ENCODE measurements at places on chromosomes 7 and 10.

DNA sequence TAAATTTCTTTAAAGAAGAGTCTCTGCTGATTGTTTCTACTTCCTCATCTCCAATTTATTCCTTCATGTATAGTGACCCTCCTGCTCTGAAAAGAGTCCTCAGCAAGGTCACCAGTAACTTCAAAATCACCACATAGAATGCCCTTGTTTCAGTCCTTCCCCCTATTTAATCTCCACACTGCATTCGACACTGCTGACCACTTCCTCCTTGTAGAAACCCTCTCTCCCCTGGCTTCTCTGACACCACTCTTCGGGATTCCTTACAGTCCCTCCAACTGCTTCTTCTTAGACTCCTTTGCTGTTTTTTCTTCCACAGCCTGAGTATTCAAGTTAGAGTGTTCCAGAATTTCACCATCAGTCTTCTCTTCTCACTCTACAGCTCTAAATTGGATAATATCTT, 89.5 kb downstream of the VPS41 start:
- no peak for DNase-seq

- DNase-seq: no peak
These were observed 1.2 kb downstream of the CCM2 start for GRCh38 chr7:45001138-45001694.

DNA sequence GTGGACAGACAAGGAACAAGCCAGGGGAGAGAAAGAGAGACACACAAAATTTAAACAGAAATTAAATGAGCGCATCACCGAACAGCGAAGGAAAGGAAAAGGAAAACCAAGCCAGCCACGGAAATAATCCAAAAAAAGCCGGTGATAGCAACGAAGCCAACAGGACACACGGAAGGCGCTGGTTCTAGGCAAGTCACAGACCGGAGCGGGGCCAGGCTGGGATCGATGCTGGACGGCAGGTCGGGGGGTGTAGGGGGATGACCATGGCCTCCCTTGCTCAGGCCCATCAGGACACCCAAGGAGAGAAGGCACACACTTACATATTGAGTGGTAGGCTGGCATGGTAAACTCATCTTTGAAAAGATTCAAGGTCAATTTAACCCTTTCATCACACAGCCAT, 202.5 kb upstream of the PTN start:
- no peak for DNase-seq

- no peak for DNase-seq
These were observed 56.0 kb upstream of the CHST15 start for GRCh38 chr10:124149189-124150042.

DNA sequence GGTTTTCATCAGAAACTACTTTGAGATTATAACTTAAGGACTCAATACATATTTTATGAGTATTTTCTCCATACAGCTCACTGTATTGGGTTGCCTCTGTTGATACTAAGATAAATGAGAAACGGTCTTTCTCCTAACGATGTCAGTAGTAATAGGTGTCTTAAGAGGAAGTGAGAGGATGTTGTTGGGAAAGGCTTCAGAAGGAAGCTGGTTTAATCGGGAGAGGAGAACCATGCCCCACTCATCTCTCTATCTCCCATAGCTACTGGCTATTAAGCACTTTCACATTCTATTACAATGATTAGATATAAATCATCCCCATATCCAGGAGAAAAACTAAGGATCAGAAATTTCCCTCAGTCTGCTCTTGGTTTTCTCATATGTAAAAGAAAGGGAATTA, 2.0 kb downstream of the CLEC5A start:
- DNase-seq: no peak

DNA sequence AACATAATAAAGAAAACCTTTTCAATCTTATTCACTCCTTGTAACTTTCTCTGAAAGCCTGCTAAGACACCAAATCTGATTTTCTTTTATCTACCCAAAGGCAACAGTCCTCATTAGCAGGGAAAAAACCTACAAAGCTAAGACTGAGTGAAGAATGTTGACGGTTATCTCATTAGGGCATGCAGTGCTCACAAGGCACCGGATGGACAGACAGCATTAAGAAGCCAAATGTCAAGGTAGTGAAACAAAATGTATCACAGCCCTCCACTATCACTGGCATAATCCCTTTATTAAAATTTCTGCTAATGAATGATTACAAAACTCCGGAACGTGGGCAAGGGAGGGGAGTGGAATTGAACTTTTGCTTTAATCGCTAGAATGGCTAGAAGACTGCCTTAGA, 442.8 kb downstream of the NEBL start:
- DNase-seq: no peak

- DNase-seq: no peak
These were observed 967.2 kb downstream of the XPNPEP1 start for GRCh38 chr10:108956149-108956548.

- DNase-seq: no peak
These were observed 452.4 kb upstream of the AKR1E2 start for GRCh38 chr10:4373612-4374011.

GRCh38 chr10:102394079-102394800, 1.3 kb upstream of the NFKB2 start:
- DNase-seq: peak; percentile 99

GRCh38 chr7:112546723-112547513, 66.1 kb downstream of the LSMEM1 start:
- no peak for DNase-seq

DNA sequence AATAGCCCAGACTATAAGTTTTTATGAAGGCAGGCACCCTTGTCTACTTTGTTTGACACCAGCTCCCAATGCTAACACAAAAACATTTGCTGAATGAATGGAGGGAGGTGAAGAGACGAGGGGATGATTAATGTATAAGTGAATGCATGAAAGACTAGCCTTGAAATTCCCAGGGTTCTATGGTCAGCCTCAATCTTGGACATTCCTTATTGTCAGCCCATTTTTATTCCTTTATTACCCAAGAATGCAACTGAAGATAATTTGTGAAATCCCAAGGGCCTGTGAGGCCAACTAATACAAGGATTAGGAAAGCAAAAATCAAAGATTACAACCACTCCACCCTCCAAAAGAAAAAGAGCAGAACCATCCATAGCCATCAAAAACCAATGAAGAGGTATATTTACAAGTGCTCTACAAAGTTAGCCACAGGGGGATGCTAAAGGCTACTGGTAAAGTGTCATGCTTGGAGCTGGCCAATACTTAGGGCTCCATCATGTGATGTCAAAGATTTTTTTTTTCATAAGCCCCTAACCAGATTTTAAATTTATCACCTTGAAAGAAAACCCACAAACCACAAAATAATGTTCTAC, 40.0 kb upstream of the ASAH2 start:
- no peak for DNase-seq

GRCh38 chr7:32952876-32953275, 4.4 kb upstream of the FKBP9 start:
- no peak for DNase-seq

GRCh38 chr7:138739859-138740258, 38.7 kb upstream of the SVOPL start:
- no peak for DNase-seq

- no peak for DNase-seq
These were observed 25.8 kb upstream of the LEP start for GRCh38 chr7:128215281-128215680.

- DNase-seq: no peak
These were observed 13.2 kb upstream of the FAM107B start for GRCh38 chr10:14787938-14788337.

All from stimulated activated CD8-positive, alpha-beta memory T cell treated with anti-CD3 and anti-CD28 coated beads, Interleukin-4, amount 100 ng/mL, for 1 hour (primary cell).